ENCODE measurements at places on chromosomes 4 and X.

- DNase-seq: no peak
These were observed 386.6 kb upstream of the CPEB2 start for GRCh38 chr4:14615671-14616070.

DNA sequence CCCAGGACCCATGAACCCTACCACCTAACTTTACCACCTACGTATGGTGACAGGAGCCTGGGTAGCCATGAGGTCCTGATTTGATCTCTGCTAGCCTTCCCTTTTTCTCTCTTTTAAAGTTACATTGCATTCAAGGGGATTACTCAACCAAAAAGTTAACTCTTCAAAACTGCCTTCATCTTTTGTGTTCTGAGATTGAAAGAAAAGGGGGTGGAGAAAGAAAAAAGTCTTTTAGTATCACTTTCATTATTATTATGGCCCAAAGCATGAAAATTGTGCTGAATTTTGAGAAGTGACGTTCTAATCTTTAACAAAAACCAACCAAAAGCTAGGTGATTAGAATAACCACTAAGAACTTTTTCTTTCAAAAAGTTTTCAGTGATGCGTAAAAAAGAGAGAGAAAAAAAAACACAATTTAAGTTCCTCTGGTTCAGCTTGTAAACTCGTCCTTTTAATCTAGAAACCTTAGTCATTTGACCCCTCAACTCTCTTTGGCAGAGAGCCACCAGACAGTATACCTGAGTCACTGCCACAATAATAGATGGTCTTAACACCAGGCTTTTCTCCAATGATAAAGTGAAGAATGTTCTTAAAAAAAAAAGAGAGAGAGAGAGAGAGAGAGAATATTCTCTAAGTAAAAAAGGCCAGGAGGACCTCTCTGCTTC, 347.4 kb upstream of the FGF13 start:
- no peak for DNase-seq

- DNase-seq: no peak
These were observed 16.9 kb upstream of the PHEX start for GRCh38 chrX:22015139-22015750.

GRCh38 chr4:2251073-2251794, 9.3 kb upstream of the HAUS3 start:
- no peak for DNase-seq

DNA sequence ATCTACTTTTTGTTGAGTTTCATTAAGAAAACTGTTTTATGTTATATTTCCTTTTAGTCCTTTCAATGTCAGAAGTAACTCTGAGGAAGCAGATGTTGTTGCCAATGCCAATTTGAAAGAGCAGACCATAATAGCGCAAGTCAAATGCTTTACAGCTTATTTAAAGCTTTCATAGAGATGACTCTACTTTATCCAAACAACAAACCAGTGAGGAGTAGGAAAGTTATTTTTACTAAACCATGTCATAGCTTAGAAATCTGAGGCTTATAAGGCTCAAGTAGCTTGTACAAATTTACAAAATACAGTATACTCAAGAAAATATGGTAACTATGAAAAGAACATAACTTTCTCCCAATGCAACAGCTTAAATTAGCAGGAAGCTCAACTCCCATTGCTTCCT, 40.1 kb upstream of the SPOCK3 start:
- peak; percentile 47 for DNase-seq

- peak; percentile 36 for DNase-seq
These were observed 15.6 kb upstream of the CWH43 start for GRCh38 chr4:48970471-48970921.

DNA sequence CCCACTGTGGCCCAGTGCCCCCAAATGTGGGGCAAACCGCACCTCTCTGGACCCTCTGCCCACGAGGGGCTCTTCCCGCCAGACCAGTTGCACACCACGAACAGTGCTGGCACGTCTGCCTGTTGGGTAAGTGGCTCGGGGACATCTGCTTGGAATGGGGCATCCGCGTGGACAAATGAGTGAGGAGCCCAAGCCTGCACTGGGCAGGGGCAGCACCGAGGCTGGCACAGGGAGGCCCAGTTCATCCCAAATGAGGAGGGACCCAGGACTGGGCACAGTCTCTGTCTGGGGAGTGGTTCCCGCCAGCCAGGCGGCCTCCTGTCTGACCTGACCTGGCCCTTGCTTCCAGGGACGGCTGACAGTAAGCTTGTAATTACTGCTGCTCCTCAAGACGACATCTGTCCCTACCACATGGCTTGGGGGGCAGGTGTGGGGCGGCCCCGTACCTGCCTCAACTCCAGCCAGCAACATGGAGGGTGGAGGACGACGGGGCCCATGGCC, 3.2 kb downstream of the SPON2 start:
- no peak for DNase-seq

- no peak for DNase-seq
These were observed 57.2 kb upstream of the NAP1L5 start for GRCh38 chr4:88754796-88755195.

DNA sequence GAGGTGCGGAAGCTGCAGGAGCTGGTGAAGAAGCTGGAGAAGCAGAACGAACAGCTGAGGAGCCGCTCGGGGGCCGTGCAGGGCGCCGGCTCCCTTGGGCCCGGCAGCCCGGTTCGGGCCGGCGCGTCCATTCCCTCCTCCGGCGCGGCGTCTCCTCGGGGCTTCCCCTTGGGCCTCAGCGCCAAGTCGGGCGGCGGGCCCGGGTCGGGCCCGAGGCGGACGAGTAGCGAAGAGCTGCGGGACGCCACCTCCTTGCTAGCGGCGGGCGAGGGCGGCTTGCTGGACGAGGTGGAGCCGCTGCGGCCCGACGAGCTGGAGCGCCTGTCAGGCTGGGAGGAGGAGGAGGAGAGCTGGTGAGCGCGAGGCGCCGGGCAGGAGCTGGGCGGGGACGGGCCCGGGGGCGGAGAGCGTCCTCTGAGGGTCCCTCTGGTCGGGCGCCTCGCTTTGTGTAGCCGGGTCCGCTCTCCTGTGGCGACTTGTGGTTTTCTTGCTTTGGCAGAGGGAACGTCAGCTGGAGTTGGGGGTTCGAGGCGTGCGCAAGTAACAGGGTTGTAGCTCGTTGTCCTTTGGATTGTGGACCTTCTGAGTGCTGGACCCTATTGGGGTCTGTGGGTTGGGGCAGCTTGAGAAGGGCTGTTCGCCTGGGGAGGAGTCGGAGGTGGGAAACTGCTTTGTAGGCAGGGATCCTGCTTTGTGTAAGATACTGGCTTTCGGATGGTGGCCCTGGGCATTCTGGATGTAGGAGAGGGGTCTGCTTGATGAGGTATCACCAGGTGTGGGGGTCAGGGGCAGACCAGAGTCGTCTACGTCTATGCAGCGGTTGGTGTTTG, 662 bp downstream of the SLAIN2 start:
- peak; percentile 50 for DNase-seq

GRCh38 chr4:26326791-26327190, 6.0 kb downstream of the RBPJ start:
- peak; percentile 98 for DNase-seq

DNA sequence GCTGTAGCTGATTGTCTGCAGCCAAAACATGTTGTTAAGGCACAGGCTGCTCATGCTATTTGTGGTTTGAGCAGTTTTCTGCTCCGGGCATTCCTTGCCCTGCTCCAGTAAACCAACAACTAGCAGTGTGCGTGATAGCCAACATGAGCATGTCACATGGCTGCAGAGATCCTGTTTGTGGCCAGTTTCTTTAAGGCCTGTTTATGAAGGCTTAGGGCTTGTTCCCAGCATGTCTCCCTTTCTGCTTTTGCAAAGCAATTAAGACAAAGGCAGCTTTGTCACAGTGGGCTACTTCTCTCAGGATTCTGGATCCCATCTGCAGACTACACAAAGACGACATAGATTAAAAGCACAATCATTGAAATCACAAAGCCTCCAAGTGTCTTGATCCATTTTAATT, 160.5 kb downstream of the ZNF518B start:
- DNase-seq: no peak

- DNase-seq: peak; percentile 69
These were observed 88.8 kb downstream of the SORCS2 start for GRCh38 chr4:7280926-7281690.

All from fibroblast of skin of back (primary cell).